Lung microvascular endothelial cell (primary cell): ENCODE measurements at places on chromosomes 5 and 9. TPM values are rescaled to one million over a fixed set of nuclear protein-coding genes. Genes with fewer than 3 reads are reported as not detected.

The OR13C3 gene
- not detected in 2 replicates for total RNA-seq

The C9orf153 gene
- total RNA-seq, result under 0.01 TPM in 1 of 2 replicates, not detected in the other

The PAPPA gene
- total RNA-seq, result 0.20 and 0.44 TPM in 2 replicates

The GRM6 gene
- not detected in 2 replicates for total RNA-seq
